Type B pancreatic cell (in vitro differentiated cells): ENCODE measurements at places on chromosomes 16 and 17. TPM values are rescaled to one million over a fixed set of nuclear protein-coding genes. Genes with fewer than 3 reads are reported as not detected.

The PIMREG gene
- 7.6 and 45.1 TPM in 2 replicates for total RNA-seq

The SBK1 gene
- total RNA-seq: 29.8 and 31.9 TPM in 2 replicates

- peaks cover 29% of the 10 kb centered on the region for H3K4me1 ChIP-seq
- H3K4me3 ChIP-seq: no peak overlapping the region
- no peak overlapping the region for H3K27ac ChIP-seq
- no peaks in the 10 kb centered on the region for H3K36me3 ChIP-seq
- no peak for DNase-seq
These were observed 442 bp downstream of the ABCC3 start for GRCh38 chr17:50634915-50635731.

DNA sequence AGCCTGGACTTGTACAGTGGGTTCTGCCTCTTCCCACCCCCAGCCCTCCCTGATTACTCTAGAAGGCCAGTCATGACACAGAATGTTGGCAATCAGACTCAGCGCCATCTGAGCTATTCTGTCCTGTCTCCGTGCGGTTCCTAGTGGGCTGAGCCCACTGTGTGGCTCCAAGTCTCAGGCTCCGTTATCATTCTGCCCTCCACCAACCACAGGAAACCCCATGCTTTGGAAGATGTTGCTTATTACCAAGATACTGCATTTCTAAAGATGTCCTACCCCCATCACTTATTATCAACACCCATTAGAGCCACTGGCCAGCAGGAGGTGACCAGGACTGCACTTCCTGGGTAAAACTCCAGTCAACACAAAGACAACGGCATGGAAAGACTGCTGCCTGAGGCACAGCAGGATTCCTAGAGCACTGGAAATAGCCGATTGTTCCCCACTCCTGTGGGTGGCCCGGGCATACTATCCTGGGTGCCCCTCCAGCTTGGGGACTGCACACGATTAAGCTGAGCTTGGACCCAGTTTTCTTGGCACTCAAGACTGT is 133.6 kb downstream of the AATF start:
- no peak for DNase-seq
- peaks cover 3% of the 10 kb centered on the region for H3K4me1 ChIP-seq
- H3K27ac ChIP-seq: no peak overlapping the region
- H3K36me3 ChIP-seq: peaks cover 13% of the 10 kb centered on the region
- no peak overlapping the region for H3K4me3 ChIP-seq
- H3K27me3 ChIP-seq: no peaks in the 10 kb centered on the region

- H3K27me3 ChIP-seq: no peaks in the 10 kb centered on the region
- H3K27ac ChIP-seq: no peak overlapping the region
- H3K4me3 ChIP-seq: no peak overlapping the region
These were observed 3.5 kb downstream of the TENT4B start for GRCh38 chr16:50156590-50156989.

GRCh38 chr16:6266703-6267102 is 1065.9 kb upstream of the RBFOX1 start:
- H3K36me3 ChIP-seq: peaks cover 3% of the 10 kb centered on the region
- no peak for DNase-seq
- H3K27me3 ChIP-seq: peaks cover 12% of the 10 kb centered on the region

- H3K36me3 ChIP-seq: no peaks in the 10 kb centered on the region
- H3K4me1 ChIP-seq: peaks cover 21% of the 10 kb centered on the region
These were observed 93.5 kb downstream of the CRISPLD2 start for GRCh38 chr16:84913315-84913714.

- no peaks in the 10 kb centered on the region for H3K36me3 ChIP-seq
- peaks cover 20% of the 10 kb centered on the region for H3K4me1 ChIP-seq
- no peak for DNase-seq
- H3K4me3 ChIP-seq: peak overlapping the region; percentile 72
- peaks cover 26% of the 10 kb centered on the region for H3K27me3 ChIP-seq
These were observed 18.7 kb upstream of the BEAN1 start for GRCh38 chr16:66408163-66409048.

DNA sequence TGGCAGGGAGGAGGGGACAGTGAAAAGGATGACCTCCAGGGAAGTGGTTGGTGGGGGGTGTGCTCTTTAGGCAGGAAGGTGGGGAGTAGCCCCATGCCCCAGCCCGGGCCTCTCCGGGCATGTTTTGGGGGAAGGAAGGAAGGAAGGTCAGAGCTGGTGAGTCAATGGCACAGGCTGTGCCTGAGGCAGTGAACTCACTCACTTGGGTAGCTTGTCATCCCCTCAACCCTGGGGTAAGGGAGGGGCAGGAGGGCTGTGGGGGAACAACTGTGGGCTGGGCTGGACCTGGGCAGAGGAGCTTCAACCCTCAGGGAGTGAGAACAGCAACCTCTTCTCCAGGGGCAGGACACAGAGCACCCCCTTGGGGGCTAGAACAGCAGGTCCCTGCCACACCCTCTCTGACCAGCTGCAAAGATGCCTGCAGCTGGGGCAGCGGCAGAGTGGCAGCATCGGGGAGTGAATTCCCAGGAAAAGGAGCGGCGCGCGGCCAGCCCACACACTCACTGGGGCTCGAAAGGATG is 6.3 kb downstream of the CSF3 start:
- peaks cover 19% of the 10 kb centered on the region for H3K4me1 ChIP-seq
- DNase-seq: no peak
- peaks cover 11% of the 10 kb centered on the region for H3K36me3 ChIP-seq
- H3K4me3 ChIP-seq: no peak overlapping the region

DNA sequence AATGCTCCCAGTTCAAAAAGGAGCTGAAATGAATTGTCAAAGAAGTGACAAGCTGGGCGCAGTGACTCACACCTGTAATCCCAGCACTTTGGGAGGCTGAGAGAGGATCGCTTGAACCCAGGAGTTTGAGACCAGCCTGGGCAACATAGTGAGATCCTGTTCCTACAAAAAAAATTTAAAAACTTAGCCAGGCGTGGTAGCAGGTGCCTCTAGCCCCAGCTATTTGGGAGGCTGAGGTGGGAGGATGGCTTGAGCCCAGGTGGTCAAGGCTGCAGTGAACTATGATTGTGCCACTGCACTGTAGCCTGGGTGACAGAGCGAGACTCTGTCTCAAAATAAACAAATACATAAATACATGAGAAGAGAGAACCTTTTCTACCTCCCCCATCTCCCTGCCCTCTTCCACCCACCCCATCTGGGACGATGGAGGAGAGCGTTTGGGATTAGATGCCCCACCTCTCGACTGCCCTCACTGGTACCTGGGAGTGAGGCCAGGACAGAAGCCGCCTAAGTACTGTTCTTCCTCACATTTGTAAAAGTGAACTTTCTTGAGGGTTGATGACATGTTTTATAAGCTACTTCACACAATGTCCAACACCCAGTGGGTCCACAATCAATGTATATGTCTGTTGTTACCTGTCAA is 2.4 kb downstream of the IL4R start:
- no peaks in the 10 kb centered on the region for H3K36me3 ChIP-seq
- DNase-seq: no peak
- H3K27ac ChIP-seq: peak overlapping the region; percentile 37
- H3K27me3 ChIP-seq: peaks cover 38% of the 10 kb centered on the region

GRCh38 chr17:76336756-76337412 is 16.8 kb downstream of the PRPSAP1 start:
- no peaks in the 10 kb centered on the region for H3K27me3 ChIP-seq
- H3K4me1 ChIP-seq: peaks cover 14% of the 10 kb centered on the region
- H3K27ac ChIP-seq: no peak overlapping the region
- no peak overlapping the region for H3K4me3 ChIP-seq
- no peak for DNase-seq
